ENCODE measurements at places on chromosomes 7 and 10.

GRCh38 chr7:101915000-101915399 is 97.6 kb downstream of the CUX1 start:
- no peak for DNase-seq

DNA sequence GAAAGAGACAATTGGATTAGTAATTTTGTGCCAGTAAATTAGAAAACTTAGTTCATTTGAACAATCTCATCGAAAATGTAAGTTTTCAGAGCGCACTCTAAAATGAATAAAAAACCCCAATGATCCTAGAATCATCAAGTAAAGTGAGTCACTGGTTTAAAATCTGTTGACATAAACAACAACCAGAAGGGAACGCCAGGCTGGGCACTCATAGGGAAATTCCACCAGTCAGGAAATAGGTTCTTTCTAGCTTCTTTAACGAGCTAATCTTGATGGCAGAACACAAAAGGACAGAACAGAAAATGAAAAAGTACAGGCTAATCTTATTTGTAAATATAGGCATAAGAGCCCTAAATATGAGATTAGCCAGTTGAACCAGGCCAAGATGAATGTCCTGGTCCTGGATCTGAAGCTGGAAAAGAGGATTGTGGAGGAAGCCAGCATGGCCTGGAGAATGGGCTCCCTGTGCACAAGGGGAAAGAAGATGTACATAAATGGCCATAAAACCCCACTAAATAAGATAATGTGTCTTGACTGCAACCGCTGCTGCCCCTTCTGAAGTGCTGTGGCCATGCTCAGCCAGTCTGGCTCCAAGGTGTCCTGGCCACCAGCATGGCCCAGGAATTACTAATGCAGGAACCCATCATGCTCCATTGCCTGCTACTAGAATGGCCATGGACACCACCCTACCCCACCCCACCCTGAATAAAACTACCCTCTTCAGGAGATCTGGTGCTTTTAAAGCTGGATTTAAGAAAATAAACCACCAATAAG is 114.0 kb downstream of the WDFY4 start:
- DNase-seq: no peak

- DNase-seq: no peak
These were observed 645.2 kb downstream of the PHTF2 start for GRCh38 chr7:78443811-78444210.

- DNase-seq: no peak
These were observed 113.2 kb downstream of the CDK6 start for GRCh38 chr7:92723205-92723604.

GRCh38 chr10:970311-971149 is 17.7 kb upstream of the GTPBP4 start:
- DNase-seq: no peak

DNA sequence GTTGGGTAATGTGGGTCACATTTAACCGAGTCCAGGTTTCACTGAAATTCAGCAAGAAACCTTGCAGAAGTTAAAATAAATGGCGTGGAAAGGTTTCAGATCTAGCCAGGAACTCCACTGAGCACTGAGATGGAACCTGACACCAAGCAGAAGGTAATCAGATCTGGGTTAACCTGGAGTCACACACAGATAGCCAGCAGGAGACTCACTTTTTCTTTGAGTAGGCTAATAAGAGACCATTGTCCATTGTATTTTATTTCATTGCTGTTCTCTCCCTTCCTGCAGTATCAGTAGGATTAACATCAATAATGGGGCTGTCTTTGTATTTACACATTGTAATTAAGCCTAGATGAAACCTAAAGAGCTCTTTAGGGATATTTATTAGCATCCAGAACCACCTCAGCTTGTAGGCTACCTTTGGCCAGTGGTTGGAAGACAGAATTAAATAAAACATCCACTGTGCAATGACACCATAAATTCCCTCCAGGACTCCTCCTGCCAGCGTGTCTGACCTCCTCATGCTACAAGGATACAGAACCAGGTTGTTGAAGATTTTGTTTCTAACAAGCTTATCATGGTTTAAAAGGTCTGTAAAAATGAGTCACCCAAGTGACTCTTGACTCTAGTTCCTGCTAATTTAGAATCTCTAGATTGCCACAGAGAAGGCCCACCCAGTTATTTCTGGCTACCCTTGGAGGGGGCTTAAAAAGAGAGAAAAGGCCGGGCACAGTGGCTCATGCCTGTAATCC is 151.1 kb downstream of the SORCS1 start:
- no peak for DNase-seq

GRCh38 chr7:41222746-41223145 is 480.1 kb downstream of the INHBA start:
- DNase-seq: no peak

- DNase-seq: no peak
These were observed 47.0 kb downstream of the WDFY4 start for GRCh38 chr10:48731654-48732053.

DNA sequence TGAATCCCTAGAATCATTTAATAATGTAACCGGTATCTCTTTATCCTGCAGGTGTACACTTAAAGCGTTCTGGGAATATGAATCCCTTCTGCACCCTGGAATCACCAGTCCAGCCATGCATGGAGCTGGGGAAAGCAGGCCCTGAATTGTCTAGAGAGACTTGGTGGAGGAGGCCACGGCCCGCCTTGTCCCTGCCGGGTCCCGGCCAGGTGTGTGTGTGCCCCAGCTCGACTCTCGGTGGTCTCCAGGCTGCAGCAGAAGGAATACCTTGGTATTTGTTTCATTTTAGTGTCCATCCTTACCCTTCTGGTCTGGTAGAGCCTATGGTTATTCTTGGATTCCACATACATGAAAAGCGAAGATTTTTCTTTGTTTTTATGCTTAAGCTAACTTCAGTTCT is 58.1 kb downstream of the PRPF18 start:
- DNase-seq: no peak

DNA sequence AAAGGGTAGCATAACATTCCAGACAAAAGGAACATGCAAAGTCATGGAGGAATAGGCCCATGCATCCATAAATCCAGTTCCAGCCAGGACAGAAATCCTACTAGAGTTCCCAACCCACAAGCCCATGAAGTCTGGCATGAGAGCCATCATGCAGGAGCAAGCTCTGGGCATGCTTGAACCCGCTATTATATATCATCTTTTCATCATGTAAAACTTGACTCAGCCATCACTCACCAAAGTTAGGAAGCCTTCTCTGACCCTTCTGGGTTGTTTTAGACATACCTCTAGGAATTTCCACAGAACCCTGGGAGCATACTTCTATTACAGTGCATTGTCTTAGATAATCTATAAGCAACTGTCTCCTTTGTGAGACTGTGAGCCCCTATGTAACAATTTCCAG is 293.0 kb upstream of the NPSR1 start:
- no peak for DNase-seq

DNA sequence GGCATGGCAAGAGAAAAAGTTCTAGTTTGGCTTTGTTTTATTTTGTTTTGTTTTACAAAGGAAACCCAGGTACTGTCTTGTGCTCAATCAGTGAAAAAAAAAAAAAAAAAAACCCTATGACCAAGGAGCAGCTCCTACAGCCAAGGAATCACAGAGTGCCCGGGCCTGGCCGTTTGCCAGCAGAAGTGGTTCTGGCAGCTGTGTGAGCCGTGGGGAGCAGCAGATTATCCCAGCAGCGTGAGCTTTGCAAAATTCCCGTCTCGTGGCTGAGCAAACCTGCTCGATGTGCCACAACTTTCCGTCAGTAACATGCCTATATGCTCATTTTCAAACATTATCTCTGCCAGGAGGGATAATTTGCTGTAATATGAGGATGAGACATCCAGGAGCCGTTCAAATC is 293.7 kb downstream of the POU6F2 start:
- DNase-seq: no peak

- no peak for DNase-seq
These were observed 120.3 kb downstream of the BUB3 start for GRCh38 chr10:123274306-123275135.

- no peak for DNase-seq
These were observed 15.8 kb upstream of the GPR37 start for GRCh38 chr7:124781418-124781817.

DNA sequence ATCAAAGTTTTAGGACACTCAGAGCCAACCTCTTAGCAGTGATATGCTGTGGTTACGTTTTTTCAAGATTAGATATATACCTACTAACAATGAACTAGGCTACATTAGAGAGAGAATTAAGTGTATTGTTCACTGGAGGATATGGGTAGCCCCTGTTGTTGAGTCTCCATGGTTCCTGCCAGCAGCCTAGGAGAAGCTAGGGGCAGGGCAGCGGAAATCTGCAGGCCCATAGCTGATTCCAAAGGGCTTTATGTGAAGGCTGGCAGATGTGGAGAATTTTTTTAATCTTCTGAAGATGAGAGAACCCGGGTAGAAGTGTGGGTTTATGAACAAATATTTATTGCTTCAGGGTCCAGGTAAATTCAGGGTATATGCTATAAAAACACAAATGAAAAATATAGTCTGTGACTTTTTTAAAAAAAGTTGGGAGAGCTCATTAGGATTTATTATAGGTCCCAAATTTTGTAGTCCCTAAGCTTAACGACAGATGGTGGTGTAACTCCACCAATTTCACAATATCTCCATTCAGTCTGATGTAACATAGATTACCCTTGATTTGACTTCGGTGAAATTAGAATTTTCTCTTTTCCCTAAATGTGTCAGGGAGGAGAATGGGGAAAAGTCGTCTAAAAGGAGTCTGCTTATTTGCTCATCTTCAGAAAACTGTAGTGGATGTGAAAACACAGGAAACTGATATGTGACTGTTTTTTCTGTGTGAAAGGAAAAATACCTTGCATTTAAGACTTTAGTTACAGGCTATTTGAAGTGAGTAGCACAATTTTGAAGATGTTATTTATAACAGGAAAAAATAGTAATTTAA is 163.0 kb upstream of the PPP1R3A start:
- DNase-seq: no peak

GRCh38 chr10:13056456-13057077 is 43.4 kb upstream of the OPTN start:
- DNase-seq: no peak

DNA sequence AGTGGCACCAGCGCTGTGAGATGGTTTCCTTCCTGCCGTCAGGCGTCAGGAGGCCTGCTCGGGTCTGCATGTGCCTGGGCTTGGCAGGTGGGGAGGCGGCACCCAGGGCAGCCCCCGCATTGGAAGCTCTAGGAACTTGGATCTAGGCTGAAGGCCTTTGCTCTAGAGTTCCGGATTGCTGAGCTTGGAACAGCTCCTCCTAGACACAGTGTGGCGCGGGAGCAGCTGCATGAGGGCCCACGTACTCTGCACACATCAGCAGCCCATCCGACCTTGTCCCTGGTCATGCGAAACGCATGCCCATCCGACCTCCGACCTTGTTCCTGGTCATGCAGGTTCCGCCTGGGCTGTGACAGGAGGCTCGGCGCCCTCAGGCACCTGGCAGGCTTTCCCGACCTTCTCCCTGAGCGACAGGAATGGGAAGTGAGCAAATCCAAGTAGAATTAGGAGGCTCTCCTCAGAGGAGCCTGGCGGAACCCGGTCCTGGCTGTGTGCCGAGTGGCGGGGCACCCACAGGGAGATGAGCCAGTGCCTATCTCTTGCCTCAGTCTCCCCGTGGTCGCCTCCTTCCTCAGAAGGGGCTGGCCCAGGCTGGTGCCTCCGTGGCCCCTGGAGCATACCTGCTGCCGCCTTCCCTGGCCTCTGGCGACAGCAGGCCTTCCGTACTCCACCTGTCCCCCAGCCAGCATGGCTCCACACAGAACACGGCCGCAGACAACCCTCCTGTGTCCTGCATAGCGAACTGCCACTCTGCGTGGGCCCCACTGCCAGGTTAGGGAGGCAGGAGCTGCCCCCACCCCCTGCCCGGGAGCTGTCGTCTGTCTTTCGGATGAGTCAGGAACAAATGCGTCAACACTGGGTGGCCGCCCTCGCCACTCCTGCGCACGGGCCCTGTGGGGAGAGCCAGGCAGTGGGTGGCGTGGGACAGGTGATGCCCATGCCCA is 12.0 kb downstream of the GET4 start:
- no peak for DNase-seq

- DNase-seq: no peak
These were observed 235.2 kb upstream of the SP4 start for GRCh38 chr7:21192657-21193056.

DNA sequence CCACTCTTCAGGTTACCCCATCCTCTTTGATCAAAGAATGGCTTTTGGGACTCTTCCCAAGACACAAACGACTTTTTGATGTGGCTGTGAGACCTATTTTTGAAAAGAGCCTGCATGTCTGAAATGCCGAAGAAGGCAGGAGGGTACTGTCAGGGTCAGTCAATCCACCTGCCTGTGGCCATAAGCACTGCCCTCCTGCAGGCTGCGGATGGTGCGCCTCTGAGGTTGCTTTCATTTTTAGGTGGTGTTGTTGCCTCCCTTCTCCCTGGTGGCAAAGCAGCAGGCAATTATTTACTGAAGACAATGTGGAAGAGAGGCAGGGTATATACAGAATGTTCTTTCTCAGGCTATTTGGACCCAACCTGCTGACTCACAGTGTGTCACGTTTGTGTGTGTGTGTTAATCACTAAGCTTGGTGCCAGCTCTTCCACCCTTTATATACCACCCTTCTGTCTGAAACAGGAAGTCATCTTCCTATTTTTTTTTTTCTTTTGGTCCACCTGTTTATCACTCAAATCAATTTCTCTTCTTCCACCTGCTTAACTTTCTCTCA is 1421.2 kb upstream of the CELF2 start:
- no peak for DNase-seq

DNA sequence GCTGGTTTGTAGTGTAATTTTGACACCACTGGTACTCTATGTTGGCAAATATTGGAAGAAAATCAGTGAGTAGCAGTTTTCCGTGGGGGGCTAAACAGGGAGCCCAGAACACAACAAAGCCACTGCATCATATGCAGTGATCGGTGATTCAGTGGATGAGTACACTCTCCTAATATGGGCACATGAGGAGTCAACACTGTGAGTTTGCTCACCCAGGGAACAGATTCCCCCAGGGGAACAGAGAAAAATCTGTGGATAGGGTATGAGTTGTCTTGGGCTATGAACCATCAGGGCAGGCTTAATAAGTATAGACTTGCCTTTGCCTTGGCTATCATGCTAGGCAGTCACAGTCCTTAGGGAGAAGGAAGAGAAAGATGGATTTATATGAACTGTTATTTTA is 227.7 kb upstream of the SEMA3E start:
- DNase-seq: no peak

DNA sequence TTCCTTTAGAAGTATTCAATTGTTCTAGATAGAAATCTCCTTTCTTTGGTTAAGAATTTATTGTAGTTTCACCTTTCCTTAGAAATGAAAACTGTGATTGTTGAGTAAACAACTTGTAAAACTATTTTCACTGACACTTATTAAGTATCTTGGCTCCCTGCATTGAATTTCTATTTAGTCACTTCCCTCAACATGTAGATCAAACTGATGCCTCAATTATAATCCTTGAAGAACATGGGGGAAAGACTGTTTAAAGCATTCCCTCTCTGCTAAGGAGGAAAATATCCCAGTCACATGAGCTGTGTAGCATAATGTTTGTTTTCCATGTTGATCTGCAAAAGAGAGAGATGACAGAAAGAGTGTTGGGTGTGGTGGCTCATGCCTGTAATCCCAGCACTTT is 99.7 kb downstream of the PDE1C start:
- DNase-seq: no peak

GRCh38 chr10:85789982-85790789 is 576.4 kb downstream of the GRID1 start:
- no peak for DNase-seq

Data from naive thymus-derived CD8-positive, alpha-beta T cell (primary cell).